ENCODE measurements at places on chromosomes 1 and 21.
A peak's percentile ranks its signal among the peaks of the same experiment; 100 is the strongest.

GRCh38 chr1:20988943-20989342 lies 187.8 kb downstream of the EIF4G3 start:
- DNase-seq = no peak

GRCh38 chr1:226019572-226019971 lies 20.4 kb upstream of the SDE2 start:
- DNase-seq = no peak

DNA sequence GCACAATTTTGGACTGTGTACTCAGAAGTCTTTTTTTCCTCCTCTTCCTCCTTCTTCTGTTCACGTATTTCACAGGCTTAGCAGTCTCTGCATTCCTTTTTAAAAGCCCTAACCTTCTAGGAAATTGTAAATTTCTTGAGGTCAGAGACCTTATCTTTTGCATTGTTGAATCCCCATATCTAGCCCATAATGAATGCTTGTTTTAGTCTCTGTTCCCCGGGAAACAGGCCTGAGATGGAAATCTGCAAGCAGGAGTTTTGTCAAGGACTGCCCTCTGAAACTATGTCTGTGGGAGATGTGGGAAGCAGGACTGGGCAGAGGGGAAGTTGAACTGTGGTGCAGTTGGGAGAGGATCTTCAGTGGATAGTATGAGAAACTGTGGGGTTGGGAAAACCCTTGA lies 272.2 kb upstream of the DAB1 start:
- no peak for DNase-seq

- peak; percentile 39 for DNase-seq
Observed at GRCh38 chr1:3611170-3612019, at the start of gene MEGF6. MEGF6 (minus strand) TSS chr1:3611508; CDS start chr1:3611268, 240 bp downstream.

DNA sequence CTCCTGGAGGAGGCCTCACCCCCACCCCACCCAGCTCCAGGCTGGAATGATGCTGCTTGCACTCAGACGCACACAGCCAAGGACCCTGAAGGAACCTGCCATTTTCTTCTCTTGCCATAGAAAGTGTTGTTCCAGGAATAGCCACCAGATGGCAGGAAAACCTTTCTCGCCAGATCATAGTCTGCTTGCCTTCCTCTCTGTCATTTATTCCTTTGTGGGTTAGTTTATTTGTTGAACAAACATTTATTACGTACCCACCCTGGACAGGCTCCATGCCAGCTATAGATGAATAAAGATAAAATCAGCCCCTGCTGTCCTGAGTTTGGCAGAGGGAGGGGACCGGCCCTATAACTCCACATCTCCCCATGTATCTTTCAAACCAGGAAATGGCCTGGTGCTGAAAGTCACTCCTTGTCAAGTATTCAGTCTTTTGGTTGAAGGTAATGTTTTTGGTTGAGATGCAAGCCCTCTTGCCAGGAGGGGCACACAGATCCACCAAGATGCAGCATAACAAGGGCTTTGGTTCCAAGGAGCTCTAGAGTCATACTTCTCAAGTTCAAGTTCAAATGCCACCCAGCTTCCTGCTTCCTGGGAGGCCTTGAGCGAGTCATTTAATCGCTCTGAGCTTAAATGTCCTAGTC lies 7.0 kb upstream of the KCNC4 start:
- peak; percentile 44 for DNase-seq
